ENCODE measurements at places on chromosomes 7 and 10.

DNA sequence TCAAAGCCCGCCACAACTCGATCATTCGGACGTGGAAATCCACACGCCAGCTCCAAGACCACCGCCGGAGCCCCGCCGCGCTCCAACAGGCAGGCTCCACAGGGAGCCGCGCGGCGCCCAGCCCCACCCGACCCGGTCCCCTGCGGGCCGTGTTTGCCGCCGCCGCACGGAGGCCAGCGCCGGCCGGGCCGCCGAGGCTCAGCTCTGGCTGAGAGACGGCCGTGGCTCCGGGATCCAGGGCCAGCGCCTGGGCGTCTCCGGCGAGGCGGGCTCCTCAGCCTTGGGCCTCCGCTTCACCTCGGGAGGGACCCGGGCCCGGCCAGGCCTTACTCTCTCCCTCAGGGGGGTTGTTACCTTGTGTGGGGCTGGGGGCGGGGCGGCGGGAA is 333 bp downstream of the SMNDC1 start:
- DNase-seq: no peak

DNA sequence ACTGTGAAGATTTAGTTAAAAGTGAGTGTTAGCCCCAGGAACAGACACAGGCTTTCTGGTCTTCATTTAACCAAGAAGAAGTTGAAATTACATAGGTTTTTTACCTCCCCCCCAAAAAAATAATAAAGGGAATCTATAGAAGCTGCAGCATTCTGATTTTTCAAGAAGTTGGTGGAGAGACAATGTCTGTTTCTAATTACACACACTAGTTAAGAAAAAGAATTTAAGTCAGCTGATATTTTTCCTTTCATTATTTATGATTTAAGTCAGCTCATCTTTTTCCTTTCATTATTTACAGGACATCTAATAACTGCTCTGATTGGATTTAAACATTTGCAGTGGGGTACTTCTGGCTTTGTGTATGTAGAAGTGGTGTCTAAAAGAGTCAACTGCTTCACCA is 201.4 kb upstream of the NRP1 start:
- no peak for DNase-seq

GRCh38 chr7:91264924-91265681 is 870 bp downstream of the FZD1 start:
- no peak for DNase-seq

GRCh38 chr7:132877573-132877972 is 204.3 kb downstream of the CHCHD3 start:
- DNase-seq: no peak
